ENCODE measurements at places on chromosomes 6 and 20. TPM values are rescaled to one million over a fixed set of nuclear protein-coding genes. Genes with fewer than 3 reads are reported as not detected.

NKAPL gene
- total RNA-seq, result 0.81 TPM

CCR6 gene
- 0.31 TPM for total RNA-seq

SIGLEC1 gene
- 0.76 TPM for total RNA-seq

TCF15 gene
- total RNA-seq, result 0.21 TPM

CRIP3 gene
- total RNA-seq, result 0.46 TPM

ENPP4 gene
- total RNA-seq, result 6.0 TPM

GSTA2 gene
- 54.8 TPM for total RNA-seq

CYP39A1 gene
- 7.8 TPM for total RNA-seq
